Ammon's horn (tissue), 1 donor: ENCODE measurements at places on chromosomes 2 and 18.

DNA sequence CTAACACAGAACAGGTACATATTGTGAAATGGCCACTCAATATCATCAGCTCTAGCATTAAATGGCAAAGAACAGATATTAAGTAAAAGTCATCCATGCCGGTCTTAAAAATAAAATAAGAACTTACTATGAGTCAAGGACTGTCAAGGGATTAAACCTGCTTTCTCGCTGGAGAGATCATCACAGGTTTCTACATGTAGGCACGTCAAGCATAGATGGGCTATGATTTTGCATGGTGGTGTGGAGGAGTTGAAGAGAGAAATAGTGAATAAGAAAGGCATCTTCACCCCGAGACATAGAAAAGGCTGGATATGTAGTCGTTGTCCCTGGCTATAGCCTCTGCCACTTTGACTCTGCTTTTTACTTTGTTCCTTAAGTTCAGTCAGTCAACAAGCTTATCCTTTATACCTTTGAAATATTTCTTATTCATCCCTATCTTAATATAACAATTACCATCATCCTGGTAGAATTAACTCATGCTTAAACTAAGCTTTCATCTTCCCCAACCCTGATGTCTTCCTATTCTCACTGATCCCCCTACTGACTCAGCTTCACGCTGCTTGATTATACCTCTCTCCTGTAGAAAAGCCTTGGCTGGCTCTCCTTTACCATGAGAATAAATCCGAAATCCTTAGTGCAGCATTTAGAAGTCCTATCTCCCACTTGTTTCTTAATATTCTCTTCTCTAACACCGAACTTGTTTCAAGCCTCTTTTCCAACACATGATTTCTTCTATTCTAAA lies 42.5 kb downstream of the DSC3 start:
- DNase-seq = no peak

GRCh38 chr2:84057917-84058560 lies 401.0 kb downstream of the SUCLG1 start:
- no peak for DNase-seq

DNA sequence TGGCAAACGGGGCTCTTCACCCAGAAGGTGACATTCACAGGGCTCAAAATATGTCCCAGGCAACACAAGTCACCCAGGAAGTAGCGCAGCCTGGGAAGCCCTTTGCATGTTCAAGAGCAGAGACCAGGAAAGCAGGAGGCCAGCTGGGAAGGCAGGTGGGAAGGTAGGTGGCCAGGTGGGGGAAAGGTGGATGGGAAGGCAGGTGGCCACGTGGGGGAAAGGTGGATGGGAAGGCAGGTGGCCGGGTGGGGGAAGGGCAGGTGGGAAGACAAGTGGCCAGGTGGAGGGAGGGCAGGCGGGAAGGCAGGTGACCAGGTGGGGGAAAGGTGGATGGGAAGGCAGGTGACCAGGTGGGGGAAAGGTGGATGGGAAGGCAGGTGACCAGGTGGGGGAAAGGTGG lies 102.7 kb downstream of the ZNF516 start:
- no peak for DNase-seq

DNA sequence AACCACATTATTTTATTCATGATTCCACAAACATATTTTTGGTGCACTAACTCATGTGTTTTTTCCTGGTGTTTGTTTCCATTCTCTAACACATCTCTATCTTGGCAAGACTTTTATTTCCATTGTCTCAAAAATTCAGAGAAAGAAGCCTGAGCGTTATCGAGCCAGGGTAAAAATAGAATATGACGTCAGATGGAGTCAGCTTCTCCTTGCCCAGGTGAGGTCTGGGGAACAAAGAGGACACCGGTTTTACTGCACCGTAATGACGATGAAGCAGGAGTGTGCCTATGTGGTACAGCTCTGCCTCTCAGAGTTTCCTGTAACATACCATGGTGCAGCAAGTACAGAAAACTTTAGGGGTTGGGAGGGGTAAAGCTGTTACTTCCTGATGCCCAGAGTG lies 661.6 kb downstream of the PLCL1 start:
- DNase-seq = no peak

- no peak for DNase-seq
Measured at GRCh38 chr2:186125625-186126024, 360.4 kb upstream of the ZC3H15 start.

GRCh38 chr18:41887100-41887499 lies 67.9 kb upstream of the PIK3C3 start:
- no peak for DNase-seq

DNA sequence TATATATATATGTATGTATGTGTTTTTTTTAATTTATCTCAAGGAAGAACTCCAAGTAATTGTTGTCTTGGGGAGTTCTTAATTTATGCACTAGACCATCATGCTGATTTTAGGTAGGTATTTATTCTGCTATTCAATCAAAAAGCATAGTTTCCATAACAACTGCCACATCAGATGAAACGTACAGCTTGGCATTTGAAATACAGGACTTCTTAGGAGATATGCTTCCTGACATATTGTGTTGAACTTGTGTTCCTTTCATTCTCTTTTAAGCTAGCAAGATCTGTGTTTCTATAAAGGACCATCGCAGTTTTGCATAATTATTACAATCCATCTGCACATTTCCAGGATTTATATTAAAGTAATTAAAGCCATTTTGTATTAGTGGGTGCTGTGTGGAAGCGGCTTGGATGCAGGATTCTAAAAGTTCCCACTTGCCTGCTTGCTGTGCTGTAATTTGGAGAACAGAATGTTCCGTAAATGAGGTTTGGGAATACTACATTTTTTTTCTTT lies 343.5 kb upstream of the FANCL start:
- no peak for DNase-seq

DNA sequence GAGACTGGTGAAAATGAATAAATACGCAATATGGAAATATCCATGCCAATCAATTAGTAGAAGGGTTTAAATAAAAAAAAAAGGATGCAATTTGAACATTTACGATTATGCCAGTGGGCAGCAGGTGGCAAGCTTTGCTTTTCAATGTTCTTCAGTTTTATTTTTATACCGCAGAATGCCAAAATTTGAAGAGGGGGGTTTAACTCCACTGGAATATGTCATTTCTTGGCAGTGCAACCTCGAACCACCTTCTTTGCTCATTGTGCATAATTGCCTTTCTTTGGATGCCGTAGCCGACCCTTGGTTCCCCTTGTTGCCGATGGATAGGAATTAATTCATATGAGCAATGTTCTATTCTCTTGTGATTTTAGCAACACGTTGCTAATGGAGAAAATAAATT lies 88.0 kb downstream of the LTBP1 start:
- DNase-seq = peak; percentile 27

- no peak for DNase-seq
Measured at GRCh38 chr2:128441341-128442052, 122.8 kb upstream of the HS6ST1 start.

- no peak for DNase-seq
Measured at GRCh38 chr2:204032301-204032700, 95.7 kb downstream of the ICOS start.

GRCh38 chr18:13403786-13404549 lies 185.4 kb downstream of the LDLRAD4 start:
- no peak for DNase-seq

DNA sequence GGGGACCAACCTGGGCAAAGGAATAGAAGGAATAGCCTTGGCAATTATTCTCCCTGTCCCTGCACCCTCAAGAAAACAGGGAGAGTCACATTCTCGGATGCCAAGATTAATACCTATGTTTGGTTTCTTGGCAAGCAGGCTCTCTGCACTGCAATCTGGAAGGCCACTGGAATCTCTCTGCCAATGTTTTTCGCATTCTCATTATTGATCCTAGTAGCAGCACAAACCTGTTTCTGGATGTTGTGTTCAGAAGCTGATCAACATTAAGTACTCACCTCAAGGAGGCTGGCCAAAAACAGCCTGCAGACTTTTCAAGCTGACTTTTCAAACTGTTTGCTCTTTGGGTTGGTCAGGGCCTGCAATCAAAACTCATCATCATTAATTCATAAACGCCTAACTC lies 62.2 kb downstream of the CLHC1 start:
- no peak for DNase-seq

GRCh38 chr2:74291218-74291544 lies 52.0 kb downstream of the SLC4A5 start:
- DNase-seq = no peak

DNA sequence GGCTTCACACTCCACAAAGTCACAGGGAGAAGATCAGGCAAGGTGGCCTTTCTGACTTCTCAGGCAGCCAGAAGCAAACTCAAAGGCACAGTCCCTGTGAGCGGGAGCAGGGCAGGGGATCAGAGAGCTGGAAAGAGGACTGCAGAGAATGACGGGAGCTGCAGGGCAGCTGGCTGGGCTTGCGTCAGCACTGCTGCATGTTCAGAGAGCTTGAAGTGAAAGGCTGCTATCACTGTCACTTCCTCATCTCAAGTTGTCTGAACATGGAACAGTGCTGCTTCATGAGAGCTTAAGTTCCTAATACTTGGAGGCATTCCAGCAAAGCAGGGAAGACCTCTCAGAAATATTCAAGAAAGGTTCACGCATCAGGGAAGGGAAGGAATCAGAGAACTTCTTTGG lies 20.4 kb downstream of the TGFBRAP1 start:
- peak; percentile 77 for DNase-seq

- peak; percentile 77 for DNase-seq
Measured at GRCh38 chr18:62526098-62527025, 3.5 kb downstream of the ZCCHC2 start.

GRCh38 chr2:80896576-80896975 lies 592.0 kb upstream of the LRRTM1 start:
- no peak for DNase-seq

GRCh38 chr2:86617738-86618137 lies 5.9 kb downstream of the RNF103 start:
- no peak for DNase-seq

DNA sequence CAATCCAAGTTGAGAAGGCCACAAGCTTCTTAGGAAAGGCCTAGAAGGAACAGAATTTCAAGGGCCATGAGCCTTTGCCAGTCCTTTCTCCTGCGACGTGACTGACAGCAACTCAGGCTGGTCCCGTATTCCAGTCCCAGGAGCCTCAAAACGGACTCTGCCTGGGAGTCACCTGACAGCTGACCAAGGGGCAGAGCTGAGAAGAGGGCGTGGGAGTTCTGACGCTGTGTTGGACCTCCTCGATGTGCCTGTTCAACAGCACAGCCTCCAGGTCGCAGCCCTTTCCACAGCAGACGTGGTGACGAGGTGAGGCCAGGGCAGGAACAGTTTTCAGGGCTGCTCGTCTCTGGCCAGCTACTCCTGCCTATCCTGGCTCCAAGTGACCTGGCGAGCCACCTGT lies 37.6 kb downstream of the CENPO start:
- no peak for DNase-seq

- no peak for DNase-seq
Measured at GRCh38 chr2:236055471-236055870, 112.7 kb downstream of the GBX2 start.

DNA sequence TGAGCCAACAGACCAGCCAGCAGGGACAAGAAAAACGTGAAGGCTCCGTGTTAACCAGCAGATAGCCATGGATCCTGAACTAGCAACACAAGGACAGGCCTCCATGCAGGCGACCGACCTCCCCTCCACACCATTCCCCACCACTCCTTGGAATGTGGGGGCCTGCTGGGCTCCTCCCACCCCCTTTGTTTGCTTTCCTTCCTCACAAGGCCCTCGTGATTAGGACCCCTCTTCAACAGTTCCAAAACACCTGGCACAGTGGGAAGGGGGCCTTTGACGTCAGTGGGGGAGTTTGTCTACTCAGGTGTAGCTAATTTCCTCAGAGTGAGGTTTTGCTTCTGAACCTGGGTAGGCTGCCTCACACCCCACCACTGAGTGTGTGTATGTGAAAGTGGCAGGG lies 37.8 kb downstream of the SLC14A2 start:
- no peak for DNase-seq

DNA sequence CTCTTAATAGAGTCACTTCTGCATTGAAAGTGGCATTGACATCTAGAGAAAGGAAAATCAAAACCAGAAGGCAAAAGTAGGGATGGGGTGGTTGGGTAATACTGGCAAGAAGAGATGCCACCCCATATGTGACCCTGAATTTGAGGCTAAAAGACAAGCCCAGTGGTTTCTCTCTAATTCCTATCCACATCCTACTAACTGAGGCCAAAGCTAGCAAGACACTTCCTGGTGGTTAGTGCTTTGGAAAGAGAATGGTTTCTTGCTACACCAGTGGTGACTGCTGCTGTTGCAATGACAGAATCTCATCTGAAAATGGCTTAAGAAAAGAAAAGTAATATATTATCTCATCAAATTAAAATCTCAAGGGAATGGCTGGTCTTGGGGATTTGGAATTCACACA lies 640.6 kb downstream of the EPHA4 start:
- DNase-seq = no peak

DNA sequence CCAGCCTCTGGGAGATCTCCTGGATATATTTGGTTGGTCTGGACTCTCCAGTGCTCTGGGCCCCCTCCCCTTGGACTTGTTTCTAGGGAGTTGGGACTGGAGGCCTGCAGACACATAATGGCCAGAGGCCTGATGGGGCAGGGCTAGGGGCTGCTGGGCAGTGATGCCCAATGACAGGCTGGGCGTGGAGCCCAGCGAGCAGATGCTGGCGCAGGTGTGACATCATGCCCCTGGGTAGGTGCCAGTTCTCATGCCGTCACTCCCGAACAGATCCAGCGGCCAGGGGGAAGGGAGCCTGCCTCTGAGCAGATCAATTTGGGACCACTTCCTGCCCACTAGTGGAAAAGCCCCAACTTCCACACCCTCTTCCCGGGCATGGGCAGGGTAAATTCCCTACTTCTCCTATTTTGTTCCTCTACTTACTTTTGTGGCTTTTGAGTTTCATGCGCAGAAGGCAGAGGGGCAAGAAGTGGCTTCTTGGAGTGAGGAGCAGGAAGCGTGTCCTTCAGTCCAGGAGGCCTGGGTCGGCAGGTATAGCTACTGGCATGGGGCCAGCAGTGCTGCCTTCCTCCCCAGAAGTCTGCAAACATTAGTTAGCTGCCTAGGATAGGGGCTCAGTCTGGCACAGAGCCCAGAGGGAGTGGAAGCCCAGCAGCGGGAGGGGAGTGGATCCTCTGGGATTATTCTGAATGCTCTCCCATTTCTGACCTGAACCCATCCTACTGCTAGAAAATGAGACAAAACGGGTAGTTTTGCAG lies 6.1 kb downstream of the MPV17 start:
- peak; percentile 57 for DNase-seq

- DNase-seq = no peak
Measured at GRCh38 chr2:158808426-158808825, 13.3 kb downstream of the DAPL1 start.

- no peak for DNase-seq
Measured at GRCh38 chr2:211067029-211067428, 510.6 kb downstream of the CPS1 start.

GRCh38 chr18:78433562-78433961 lies 546.1 kb upstream of the SALL3 start:
- no peak for DNase-seq

- DNase-seq = no peak
Measured at GRCh38 chr2:37776487-37776886, 105.0 kb upstream of the CDC42EP3 start.
